ENCODE measurements at places on chromosomes 5 and 9. TPM values are rescaled to one million over a fixed set of nuclear protein-coding genes. Genes with fewer than 3 reads are reported as not detected.

GRCh38 chr5:54249210-54250028, 61.0 kb downstream of the ARL15 start:
- no peak for DNase-seq

The COL15A1 gene
- 126 TPM for total RNA-seq

GRCh38 chr5:148532969-148533670, 121.2 kb downstream of the HTR4 start:
- DNase-seq = no peak

The RASGRF2 gene
- total RNA-seq = 6.8 TPM

- no peak for DNase-seq
These were observed 187.9 kb upstream of the ELL2 start for GRCh38 chr5:96149546-96149945.

DNA sequence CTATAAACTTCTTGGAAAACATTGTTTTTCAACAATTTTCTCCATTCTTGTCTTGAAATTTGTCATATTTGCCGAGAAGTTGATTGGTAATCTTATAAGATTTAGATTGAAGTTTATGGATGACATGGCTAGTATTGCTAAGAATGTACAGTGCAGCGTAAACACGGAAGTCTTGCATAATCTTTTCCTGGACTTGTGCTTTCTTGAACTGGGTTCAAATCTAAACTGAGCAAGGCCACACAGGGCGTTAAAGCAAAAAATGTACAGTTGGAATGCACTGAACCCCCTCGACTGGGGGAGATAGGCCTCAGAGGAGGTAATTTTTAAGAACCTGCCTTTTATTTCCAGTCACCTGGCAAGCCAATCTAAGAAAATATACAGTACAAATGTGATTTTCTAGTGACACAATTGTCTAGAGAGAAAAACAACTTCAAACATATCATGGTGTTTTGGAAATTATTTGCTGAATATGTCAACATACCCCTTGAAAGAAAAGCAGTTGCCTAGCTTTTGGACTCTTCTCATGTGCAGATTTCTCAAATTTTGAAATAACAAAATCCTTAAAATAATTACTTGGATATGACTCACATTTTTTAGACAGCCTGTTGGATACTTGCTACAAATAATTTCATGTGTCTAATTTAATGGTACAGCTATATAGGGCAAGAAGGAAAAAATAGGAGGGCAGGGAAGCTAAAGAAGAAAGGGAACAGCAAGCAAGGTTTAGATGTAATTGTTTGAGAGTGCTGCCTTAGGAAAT, 18.5 kb upstream of the GAS1 start:
- DNase-seq = no peak

- DNase-seq = no peak
These were observed 200.4 kb downstream of the SREK1 start for GRCh38 chr5:66344544-66344943.

The MYOZ3 gene
- 1.3 TPM for total RNA-seq

The FOXD4L3 gene
- total RNA-seq = not detected

- DNase-seq = peak; percentile 86
These were observed 75.4 kb downstream of the BNC2 start for GRCh38 chr9:16794871-16795639.

DNA sequence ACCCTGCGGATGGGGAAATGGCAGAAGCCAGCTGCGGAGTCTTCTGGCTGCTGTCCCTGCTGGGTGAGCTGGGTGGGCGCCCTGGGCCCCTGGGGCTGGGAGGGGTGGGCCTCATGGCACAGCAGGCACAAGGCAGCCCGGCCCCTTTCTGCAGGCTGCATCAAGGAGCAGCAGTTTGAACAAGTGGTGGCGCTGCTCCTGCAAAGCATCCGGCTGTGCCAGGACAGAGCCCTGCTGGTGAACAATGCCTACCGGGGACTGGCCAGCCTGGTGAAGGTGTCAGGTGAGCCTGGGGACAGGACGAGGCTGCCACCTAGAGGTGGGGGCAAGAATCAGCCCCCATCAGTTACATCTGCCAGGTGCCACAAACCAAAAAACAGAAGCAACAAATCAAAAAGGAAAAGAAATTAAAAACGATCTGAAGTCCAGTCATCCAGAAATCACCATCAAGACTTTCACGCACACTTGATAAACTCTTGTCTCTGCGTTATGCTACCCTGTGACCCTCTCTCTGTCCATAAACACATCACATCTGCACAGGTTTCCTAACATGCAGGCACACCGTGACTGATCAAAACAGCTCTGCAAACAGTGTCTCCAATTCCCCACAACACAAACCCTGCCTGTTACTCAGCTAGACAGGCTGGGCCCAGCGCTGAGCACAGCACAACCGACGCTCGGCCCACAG, 13.9 kb downstream of the REXO4 start:
- DNase-seq = no peak

The HAPLN1 gene
- total RNA-seq = 0.14 TPM

The KIF24 gene
- total RNA-seq = 0.74 TPM

The ACTBL2 gene
- not detected for total RNA-seq

- no peak for DNase-seq
These were observed 113.6 kb upstream of the FER start for GRCh38 chr5:108634010-108634616.

The GKAP1 gene
- 6.9 TPM for total RNA-seq

The CYLC2 gene
- total RNA-seq = not detected

DNA sequence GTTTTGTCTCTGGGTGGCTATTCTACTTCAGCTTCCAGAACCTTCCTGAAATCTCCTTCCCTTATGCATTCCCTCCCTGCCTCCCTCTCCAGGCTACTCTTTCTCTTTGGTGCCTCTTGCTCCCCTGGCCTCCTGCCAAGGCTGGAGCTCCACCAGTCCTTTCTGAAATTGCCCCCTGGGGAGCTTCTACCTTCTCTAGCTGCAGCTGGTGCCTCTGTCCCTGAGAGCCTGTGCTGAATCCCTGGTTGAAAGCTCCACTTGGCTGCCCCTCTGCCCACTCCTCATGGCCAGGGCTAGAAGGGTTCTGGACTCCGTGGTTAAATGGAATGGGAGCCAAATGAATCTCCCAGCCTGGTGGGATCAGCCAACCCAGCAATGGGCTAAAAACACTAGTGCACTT, 80.1 kb downstream of the COL15A1 start:
- no peak for DNase-seq

GRCh38 chr9:69633716-69634115, 38.5 kb downstream of the APBA1 start:
- no peak for DNase-seq

DNA sequence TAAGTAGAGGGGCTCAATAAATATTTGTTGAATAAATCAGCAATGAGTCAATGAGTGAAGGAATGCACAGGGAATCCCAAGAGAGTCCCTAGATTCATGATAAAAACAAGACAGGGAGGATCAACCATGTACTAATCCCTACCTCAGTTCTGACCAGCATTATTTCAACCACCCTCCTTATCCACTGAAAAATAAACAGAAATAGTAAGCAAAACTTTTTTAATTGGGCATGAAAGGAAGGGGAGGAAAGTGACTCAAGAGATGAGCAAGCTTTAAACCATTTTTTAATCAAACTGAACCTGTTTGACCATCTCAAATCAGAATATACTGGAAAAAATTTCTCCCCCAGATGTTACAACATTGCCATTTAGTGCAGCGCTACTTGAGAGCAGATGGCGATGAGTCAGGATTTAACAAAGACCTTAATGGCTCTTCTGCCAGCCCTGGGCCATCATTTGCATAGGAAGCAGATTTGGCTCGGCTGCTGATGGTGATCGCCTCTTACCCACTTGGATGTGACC, 194.8 kb upstream of the SLC30A5 start:
- no peak for DNase-seq

The PCDHGA3 gene
- total RNA-seq = 2.0 TPM

DNA sequence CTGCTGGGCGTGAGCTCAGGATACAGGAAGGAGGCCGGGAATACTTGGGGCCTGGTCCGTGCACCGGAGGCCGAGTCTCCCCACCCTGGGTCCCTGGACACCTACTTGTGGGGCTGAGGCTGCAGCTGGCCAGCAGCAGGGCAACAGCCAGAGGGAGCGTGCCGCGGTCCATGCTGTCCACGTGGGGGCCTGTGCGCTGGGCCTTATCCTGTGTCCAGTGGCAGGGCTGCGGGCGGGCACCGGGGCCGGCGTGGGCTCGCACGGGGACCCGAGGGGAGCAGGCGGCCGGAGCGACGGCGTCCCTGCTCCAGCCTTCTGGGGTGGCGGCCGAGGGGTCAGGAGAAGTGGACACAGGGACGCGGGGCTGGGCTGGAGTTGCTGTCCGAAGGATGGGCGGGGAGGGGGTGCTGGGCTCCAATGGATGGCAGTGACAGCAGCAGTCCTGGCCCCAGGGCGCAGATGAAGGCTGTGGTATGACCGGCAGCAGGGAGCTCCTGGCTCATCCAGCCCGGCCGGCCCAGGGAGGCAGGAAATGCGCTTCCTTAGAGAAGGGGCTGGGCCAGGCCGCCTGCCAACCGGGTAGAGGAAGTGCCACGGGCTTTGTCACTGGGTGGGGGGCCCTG, at the start of gene ENG:
TSS of gene ENG (minus strand) at position 475 of the 623 bp plus-strand sequence. CDS start at position 172, 303 bp downstream.
- DNase-seq = peak; percentile 96

DNA sequence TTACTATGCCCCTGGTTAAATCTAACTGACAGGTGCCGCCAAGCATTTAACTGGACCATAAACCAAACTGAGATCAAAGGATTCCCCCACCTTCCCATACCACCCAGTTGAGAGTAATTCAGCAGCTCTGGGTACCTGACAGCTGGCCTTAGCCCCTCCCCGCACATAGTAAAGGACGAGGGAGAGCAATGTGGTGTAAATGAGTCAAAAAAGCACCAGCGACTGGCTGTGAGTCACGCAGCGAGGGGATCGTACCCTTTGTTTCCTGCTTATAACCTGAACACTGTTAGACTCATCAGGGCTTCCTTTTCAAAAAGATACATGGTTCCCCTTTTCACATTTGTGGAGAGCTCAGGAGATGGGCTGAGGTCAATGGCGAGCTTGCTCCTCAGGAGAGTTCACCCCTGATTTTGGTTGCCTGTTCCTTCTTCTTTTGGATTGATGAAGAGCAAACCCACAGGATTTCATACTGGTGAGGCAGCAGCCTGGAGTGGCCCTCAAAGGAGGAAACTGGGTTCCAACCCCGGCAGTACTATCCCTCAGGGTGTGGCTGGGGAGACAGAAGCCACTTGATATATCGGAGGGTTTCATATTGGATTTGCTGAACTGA, 71.5 kb downstream of the ANKRD33B start:
- peak; percentile 71 for DNase-seq

The ZNF883 gene
- 3.2 TPM for total RNA-seq

DNA sequence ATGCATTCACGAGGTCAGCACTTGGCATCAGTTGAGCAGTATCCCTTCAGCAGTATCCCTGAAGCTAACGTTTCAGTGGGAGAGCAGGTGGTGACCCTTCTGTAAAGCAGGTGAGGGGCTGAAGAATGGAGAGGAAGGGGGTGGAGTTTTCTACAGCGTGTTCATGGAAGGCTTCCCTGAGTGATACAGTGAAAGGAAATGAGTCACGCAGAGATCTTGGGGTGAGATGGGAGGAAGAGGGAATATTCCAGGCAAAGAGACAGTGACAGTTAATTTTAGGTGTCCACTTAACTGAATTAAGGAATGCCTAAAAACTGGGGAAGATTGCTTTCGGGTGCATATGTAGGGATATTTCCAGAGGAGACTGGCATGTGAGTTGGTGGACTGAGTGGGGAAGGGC, 25.7 kb downstream of the TAS2R1 start:
- no peak for DNase-seq

DNA sequence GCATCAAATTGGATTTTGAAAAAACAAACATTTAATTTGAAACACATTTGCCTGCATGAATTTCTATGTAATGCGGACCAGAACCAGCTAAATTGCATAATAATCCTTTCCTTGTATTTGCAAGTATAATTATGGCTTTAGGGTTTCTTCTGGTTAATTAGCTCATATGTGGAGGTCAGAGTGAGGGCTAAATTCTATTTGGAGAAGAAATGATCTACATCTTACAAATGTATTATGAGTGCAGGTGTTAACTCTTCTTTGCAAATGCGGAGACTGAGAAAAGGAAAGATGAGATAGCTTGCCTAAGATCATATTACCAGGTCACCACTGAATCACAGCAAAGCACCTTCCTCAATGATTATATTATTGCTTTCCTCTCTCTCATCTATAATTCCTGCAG, 194.7 kb downstream of the CDH9 start:
- DNase-seq = no peak

The SLC34A3 gene
- not detected for total RNA-seq

DNA sequence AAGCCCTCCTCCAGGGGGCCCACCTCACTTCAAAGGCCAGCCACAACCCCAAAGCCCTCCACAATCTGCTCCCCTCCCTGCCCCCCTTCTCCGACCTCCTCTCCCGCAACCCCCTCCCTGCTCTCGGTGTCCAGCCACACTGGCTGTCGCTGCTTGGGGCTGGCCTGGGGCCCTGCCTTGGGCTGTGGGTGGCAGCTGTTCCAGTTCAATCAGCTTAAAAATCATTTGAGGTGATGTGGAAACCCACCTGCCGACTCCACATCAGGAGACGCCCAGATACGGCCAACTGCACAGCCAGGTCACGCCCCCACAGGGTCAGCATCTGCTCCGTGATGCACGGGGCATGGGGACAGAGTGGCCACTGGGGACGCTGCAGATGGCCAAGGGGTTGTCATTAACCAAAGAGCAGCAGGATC, 107.0 kb upstream of the MVB12B start:
- peak; percentile 59 for DNase-seq

The ZNF346 gene
- total RNA-seq = 11.6 TPM

All from posterior vena cava (tissue), 2 donors.